ENCODE measurements at places on chromosomes 2 and 18.
A peak's percentile ranks its signal among the peaks of the same experiment; 100 is the strongest.

GRCh38 chr2:222993920-222994650 lies 57.9 kb upstream of the KCNE4 start:
- H3K4me3 ChIP-seq: no peak overlapping the region
- H3K27ac ChIP-seq: no peak overlapping the region

- no peaks in the 10 kb centered on the region for H3K4me1 ChIP-seq
- peaks cover 22% of the 10 kb centered on the region for H3K27me3 ChIP-seq
- H3K36me3 ChIP-seq: no peaks in the 10 kb centered on the region
- H3K4me3 ChIP-seq: no peak overlapping the region
- DNase-seq: no peak
These were observed 115.8 kb upstream of the NPAS2 start for GRCh38 chr2:100704156-100704555.

GRCh38 chr2:36741188-36741837 lies 44.8 kb downstream of the VIT start:
- DNase-seq: no peak
- no peaks in the 10 kb centered on the region for H3K36me3 ChIP-seq
- no peak overlapping the region for H3K4me3 ChIP-seq

DNA sequence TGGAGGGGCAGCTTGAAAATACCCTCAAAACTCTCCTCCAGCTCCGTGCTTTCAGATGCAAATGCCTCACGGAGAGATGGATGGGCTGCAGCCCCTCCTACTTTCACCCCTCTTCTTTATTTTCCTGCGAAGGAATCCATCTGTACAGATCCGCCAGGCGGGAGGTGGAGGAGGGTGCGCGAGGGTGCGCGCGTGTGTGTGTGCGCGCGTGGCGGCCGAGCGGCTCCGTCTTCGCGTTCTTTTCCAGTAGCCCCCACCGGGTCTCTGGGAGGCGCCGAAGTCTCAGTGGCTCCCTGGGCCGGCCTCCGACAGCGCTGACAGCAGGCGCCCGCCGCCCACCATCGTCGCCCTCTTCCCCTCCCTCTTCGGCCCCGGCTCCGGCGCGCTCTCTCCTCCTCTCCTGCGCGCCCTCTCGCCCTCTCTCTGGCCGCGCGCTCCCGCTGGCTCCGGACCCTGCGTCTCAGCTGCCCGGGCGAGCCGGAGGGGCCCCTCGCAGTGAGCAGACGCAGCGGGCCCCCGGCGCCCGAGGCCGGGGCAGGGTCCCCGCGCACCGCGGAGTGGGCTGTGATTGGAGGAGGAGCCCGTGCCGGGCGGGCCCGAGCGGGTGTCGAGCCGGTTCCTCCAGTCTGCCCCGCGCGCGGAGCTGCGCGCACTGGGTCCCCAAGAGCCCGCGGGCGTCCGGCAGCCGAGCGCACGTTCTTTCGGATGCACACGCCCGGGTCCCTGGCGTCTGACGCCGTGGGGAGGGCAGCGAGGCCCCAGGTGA lies at the start of gene CDH7:
Gene CDH7 (plus strand): TSS at position 624 of the 766 bp plus-strand sequence. CDS start 11,831 bp downstream, outside the sequence.
- peak within 1 kb of the TSS; percentile 76 for H3K27ac ChIP-seq
- H3K27me3 ChIP-seq: peaks cover 38% of the 10 kb centered on the region
- H3K4me3 ChIP-seq: peak within 1 kb of the TSS; percentile 87

- H3K27ac ChIP-seq: no peak overlapping the region
- peaks cover 24% of the 10 kb centered on the region for H3K27me3 ChIP-seq
- DNase-seq: no peak
- H3K36me3 ChIP-seq: no peaks in the 10 kb centered on the region
These were observed 154.8 kb upstream of the FHL2 start for GRCh38 chr2:105553538-105554196.

GRCh38 chr2:86487062-86487461 lies 45.9 kb downstream of the KDM3A start:
- no peaks in the 10 kb centered on the region for H3K4me1 ChIP-seq
- H3K4me3 ChIP-seq: no peak overlapping the region
- H3K36me3 ChIP-seq: peaks cover 55% of the 10 kb centered on the region
- no peak for DNase-seq
- H3K27ac ChIP-seq: no peak overlapping the region
- H3K27me3 ChIP-seq: no peaks in the 10 kb centered on the region

DNA sequence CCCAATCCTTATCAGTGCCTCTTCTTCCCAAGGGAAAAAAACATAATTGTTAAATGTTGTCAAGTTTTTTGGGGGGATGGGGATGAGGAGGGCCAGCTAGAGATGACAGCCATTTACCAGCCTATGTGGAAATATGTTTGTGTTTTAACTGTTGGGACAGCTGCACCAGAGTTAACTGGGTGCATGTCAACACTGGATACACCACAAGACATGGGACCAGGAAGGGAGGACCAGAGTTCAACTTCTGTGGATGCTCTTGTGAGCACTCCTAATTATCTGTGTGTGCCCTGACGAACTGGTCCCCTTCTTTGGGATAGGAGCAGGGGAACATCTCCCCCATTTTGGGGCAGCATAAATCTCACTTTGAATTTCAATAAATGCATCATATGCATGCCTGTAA lies 66.1 kb upstream of the FZD5 start:
- peak overlapping the region; percentile 38 for H3K27ac ChIP-seq
- H3K4me1 ChIP-seq: peaks cover 34% of the 10 kb centered on the region
- H3K36me3 ChIP-seq: no peaks in the 10 kb centered on the region
- no peaks in the 10 kb centered on the region for H3K27me3 ChIP-seq

- no peaks in the 10 kb centered on the region for H3K27me3 ChIP-seq
- DNase-seq: no peak
- peaks cover 20% of the 10 kb centered on the region for H3K4me1 ChIP-seq
- H3K27ac ChIP-seq: peak overlapping the region; percentile 38
These were observed 206.2 kb downstream of the ARL4C start for GRCh38 chr2:234290671-234291070.

DNA sequence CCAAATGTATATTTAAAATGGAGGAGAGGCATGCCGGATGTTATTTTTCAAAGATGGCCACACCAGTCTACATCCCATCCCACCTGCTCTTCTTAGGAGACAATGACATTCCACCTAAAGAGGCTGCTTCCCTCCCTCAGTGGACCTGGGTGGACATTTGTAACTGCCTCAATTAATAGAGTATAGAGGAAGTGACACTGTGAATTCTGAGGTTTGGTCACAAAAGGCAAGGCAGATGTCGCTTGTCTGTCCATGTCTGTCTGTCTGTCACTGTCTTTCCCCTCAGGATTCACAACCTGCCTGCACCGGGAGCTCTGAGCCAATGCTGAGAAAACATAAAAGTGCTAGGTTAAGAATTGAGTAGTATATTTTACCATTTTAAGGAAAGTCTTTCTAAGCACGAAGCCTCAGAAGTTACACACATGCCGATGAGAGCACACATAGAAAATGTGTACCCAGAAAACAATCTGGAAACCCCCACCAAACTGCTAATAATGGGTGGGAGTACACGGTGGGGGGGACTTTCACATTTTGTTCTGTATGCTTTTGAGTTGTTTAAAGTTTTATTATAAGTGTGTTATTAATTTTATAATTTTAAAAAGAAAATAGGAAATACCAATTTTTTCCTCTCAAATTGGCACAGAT lies 21.0 kb downstream of the MIB1 start:
- H3K27ac ChIP-seq: peak overlapping the region; percentile 41
- H3K4me1 ChIP-seq: peaks cover 19% of the 10 kb centered on the region
- H3K4me3 ChIP-seq: no peak overlapping the region
- peaks cover 11% of the 10 kb centered on the region for H3K36me3 ChIP-seq
